ENCODE measurements at places on chromosomes 11 and 22.

DNA sequence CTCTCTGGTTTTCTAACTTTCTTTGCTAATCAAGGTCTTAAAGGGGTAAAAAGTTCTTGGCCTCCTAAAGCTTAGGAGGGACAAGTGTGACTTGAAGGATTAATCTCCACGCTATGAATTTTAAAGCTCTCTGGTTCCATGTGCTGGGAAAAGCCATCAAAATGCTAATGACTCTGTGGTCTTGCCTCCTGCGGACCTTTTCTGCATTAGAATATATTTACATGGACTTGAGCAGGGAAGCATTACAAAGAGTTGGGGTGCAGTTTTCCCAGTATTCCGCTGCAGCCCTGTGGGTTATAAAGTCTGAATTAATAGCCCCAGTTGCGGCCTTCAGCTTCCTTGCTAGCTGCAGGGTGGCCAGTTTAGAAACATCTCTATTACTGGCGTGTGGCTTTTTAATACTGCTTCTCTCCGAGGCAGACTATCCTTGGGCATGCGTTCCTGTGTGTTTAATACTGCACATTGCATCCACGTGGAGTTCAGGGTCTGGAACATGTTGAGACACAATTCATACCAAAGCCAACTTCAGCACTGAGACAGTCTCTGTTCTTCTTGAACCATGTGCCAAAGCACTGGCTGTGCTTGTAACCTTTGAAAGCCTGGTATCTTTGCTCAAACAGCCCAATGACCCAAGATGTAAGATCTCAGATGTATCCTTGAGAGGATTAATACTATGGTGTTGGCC is 27.3 kb downstream of the TSPAN18 start:
- DNase-seq = no peak

DNA sequence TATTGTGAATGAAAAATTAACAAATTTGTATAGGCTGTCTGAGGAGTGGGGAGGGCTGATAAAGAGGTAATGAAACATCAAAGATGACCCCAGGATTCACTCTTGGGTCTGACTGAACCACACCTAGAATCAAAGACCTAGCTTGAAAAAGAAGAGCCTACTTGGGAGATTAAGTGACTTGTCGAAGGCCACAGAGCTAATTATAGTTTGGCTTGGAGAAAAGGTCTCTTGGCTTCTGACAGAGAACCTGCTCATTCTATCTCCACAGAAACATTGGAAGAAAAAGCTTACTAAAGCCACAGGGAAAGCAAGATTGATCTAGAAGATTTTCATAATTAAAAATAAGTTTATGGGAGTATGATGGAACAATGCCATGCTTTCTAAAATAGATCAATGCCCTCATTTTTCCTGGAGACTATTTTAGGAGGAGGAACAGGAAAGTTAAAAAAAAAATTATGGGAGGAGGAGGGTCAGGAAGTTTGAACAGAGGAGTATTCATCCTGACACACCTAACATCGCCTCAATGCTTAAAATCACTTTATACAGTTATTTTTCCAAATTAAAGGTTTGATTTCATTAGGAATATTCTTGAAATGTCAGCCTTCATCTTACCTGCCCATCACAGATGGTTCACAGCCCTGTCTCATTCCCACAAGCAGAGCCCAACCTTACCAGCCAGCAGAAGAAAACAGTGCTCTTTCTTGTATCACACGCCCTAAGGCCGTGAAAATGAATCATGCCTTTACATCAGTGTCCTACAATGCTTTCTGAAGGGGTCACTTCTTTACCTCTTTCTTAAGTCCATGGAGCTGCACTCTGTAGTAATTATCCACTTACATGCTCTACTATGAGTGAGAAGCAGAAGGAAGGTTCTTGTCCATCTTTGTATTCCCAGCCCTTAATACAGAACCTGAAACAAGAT is 231.1 kb upstream of the MPPED2 start:
- no peak for DNase-seq

- DNase-seq = no peak
These were observed 19.9 kb downstream of the HPS4 start for GRCh38 chr22:26463688-26464087.

DNA sequence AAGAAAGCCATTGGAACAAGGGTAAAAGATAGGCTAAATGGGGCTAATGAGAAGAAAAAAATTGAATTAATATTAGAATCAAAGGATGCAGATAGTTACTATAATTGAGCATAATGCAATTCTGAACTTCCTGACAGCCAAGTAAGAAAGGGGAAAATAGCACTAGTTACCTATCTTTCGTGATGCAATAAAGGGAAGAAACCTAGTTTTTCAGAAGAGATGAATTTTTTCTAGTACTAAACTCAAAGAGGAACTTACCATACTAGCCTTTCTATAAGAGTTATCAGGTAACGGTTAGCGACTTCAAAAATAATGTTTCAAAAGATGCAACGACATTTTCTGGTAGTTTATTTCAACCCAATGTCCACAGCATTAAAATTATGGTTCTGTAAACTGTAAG is 8.8 kb upstream of the WT1 start:
- no peak for DNase-seq

DNA sequence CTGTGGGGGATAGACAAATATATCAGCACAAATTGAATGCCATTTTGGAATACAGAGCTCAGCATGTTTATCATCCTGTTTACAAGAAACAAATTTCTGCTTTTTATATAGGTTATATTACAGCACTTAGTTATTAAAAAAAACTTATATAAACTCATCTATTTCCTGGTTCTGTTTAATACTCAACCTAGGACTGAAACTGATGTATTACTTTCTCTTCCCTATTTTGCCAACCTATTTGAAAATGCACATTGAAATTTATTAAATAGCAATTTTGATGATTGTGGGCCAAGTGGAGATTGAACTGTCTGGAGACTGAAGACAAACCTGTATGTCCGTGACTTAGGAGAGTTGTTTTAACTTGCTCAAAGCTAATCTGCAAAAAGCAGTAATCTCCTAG is 288.3 kb upstream of the ANO3 start:
- DNase-seq = no peak

GRCh38 chr11:64121663-64122410 is 44.1 kb downstream of the MACROD1 start:
- no peak for DNase-seq

Data from NAMALWA (cell line).